LoVo (cell line): ENCODE measurements at places on chromosomes 4 and X.

- no peak for DNase-seq
Measured at GRCh38 chrX:43386875-43387274, 269.2 kb upstream of the MAOA start.

DNA sequence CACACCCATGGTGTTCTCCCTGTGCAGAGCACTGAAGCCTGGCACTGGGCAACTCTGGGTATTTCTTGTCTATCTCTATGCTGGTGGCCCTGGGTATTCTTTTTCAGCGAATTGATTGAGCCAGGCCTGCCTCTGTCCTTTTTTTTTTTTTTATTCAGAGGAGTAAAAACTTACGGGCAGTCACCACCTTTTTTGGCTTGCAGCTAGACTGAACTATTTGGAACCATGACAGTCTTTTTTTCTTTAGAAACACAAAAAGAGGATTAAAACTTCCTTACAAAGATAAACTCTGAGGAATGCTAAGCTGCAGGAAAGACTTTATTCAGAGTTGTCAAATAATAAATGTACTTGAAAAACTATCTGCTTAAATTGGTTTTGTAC lies 119.2 kb upstream of the STIM2 start:
- DNase-seq, result no peak

DNA sequence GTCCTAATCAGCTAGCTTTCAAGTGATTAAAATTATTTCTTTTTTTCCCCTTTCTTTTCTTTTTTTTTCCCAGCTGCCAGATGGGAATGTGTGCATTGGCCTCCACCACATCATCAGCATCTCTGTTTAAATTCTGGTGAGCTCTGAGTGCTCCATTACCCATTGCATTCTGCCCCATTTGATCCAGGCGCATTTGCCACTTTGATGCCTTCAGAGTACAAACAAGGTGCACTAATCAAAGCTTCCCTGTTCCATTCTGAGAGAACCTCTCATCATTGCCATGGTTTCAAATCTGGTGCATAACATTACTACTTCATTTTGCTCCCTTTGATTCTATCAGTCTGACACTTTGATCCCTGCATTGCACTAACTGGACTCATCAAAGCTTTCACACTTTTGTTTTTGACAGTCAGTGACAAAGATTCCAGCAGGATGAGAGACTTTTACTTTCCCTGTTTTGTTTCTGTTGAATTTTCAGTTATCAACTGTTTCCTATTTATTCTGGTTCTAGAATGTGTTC lies 238.8 kb upstream of the PCDH10 start:
- no peak for DNase-seq

- DNase-seq, result no peak
Measured at GRCh38 chr4:71498002-71498401, 159.2 kb downstream of the SLC4A4 start.

GRCh38 chrX:25068340-25068739 lies 52.6 kb upstream of the ARX start:
- DNase-seq, result no peak

GRCh38 chr4:38170338-38171169 lies 210.4 kb downstream of the PTTG2 start:
- no peak for DNase-seq

DNA sequence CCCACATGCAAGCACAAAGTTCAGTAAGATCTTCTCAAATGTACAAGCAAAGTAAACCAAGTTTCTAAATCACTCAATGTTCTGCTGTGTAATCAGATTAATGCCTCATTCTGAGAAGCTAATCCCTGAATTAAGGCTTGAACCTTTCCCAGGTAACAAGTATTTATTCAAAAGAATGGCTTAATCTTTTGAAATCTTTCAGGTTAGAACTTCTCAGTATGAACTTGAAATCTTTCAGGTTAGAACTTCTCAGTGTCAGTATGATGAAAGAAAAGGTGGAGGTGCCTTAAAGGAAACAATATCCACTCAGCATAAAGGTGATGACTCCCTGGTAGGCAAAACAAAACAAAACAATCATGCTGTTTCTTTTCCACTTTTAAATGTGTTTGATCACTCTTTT lies 29.0 kb downstream of the TMPRSS11B start:
- no peak for DNase-seq

DNA sequence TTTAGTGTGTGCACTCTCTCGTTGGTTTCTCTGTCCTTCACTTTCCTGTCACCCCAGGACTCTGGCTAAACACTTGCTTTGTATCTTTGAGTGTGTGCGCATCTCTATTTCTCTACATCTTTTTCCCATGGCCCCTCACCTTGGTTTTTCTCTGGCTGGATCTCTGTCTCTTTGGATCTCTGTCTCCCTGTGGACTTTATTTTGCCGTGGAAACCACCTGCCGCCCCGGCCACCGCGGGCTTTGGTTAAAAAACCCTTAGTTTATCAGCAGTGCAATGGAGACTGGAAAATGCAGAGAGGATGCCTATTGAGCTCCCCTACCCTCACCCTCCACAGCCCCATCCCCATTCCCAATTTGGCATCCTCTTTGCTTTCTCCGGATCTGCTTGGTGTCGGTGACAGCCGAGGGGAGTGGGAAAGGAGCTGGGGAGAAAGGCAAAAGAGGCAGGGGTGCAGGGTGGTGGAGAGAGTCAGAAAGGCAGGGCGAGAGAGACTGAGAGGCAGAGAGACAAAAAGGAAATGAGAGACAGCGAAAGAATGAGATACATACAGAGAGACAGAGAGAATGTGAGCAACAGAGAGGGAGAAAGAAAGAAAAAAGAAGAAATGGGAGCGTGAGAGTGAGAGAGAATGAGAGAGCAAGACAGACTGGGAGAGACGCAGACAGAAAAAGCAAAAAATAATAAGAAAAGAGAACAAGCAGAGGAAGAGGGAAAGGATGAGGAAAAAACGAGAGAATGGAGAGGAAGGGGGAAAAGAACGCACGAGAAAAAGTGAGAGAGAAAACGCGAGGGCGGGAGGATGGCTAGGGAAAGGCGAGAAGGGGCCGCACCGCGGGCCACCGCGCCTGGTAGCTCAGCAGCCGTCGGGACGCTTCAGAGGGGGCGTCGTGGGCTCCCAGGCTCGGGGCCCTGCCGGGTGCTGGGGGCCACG lies 688 bp downstream of the GPR101 start:
- DNase-seq, result no peak

- no peak for DNase-seq
Measured at GRCh38 chrX:71056867-71057266, 11.3 kb downstream of the SNX12 start.

- DNase-seq, result no peak
Measured at GRCh38 chr4:147714575-147715401, 17.1 kb upstream of the ARHGAP10 start.

DNA sequence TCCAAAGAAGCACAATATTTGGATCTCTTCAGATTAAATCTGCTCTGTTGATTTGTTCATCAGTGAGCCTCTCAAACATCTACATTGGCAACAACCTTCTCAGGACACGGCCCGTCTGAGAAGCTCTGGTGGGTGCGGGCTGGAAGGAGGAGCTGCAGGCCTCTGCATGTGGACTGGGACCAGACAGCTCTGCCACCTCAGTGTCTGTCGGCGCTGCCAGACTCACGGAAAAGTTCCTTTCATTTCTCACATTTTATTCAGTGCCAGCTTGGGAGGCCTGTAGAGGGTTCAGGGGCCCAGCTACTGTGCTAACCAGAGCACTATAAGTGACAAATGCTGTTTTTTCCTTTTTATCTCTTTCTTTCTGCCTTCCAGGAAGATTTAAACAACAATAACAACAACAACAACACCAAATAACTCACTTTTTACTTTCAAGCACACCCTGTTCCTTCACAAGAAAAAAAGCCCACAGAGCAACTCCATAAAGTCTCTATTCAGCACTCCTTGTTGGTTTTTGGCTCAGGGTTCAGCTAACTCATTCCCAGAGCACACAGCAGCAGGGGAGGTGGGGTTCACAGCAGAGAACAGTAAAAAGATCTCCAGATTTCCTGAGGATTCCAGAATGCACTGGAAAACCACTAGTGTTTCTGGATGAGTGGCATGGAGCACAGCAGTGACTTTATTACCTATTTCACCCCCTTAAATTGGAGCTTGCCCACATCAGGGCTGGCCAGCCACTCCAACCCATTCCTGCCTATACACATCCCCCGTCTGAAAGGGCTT lies 23.2 kb upstream of the HOPX start:
- no peak for DNase-seq

GRCh38 chrX:9853307-9853706 lies 67.1 kb downstream of the SHROOM2 start:
- no peak for DNase-seq
